ENCODE measurements at places on chromosomes 16 and 17. TPM values are rescaled to one million over a fixed set of nuclear protein-coding genes. Genes with fewer than 3 reads are reported as not detected.

GRCh38 chr17:73489991-73490390 lies 154.3 kb downstream of the SDK2 start:
- H3K4me1 ChIP-seq = peaks cover 10% of the 10 kb centered on the region
- H3K4me3 ChIP-seq = no peak overlapping the region
- DNase-seq = no peak
- H3K27ac ChIP-seq = no peak overlapping the region
- no peaks in the 10 kb centered on the region for H3K27me3 ChIP-seq

DNA sequence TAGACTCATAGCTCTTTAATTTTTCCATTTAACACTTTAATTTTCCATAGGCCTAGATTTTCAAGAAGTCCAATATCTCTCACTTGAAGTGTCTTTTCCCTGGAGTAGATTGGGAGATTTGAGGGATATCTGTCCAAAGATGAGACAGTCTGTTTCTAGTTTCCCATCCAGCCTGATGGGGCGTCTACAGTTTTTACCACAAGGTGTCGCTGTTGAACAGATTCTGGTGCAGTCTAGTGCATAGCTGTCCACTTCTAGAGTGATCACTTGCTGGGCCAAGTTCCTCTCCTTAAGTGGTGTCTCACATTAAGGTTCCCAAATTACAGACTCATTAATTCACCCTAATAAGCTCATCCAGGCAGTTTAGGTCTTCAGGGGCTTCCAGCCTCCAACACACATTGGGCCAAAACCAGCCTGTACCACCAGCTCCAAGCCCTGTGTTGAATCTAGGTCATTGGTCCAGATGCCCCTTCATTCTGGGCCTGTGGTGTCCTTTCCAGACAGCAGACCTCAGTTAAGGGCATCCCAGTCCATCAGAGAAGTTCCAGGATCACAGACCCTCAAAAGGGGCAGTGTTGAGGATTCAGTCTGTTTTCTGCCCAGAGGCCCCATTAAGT lies 9.4 kb downstream of the SNX20 start:
- no peak overlapping the region for H3K27ac ChIP-seq
- no peaks in the 10 kb centered on the region for H3K36me3 ChIP-seq
- H3K27me3 ChIP-seq = no peaks in the 10 kb centered on the region
- H3K4me3 ChIP-seq = no peak overlapping the region
- DNase-seq = peak; percentile 41

GRCh38 chr17:28293994-28294393 lies 25.0 kb upstream of the TMEM97 start:
- H3K4me3 ChIP-seq = no peak overlapping the region
- H3K4me1 ChIP-seq = no peaks in the 10 kb centered on the region
- no peaks in the 10 kb centered on the region for H3K27me3 ChIP-seq
- no peak overlapping the region for H3K27ac ChIP-seq
- H3K36me3 ChIP-seq = no peaks in the 10 kb centered on the region

GRCh38 chr16:17360693-17361122 lies 110.1 kb downstream of the XYLT1 start:
- no peak for DNase-seq
- H3K4me3 ChIP-seq = no peak overlapping the region
- no peaks in the 10 kb centered on the region for H3K36me3 ChIP-seq
- H3K27me3 ChIP-seq = no peaks in the 10 kb centered on the region

Gene GRAPL
- 0.57 TPM for total RNA-seq

DNA sequence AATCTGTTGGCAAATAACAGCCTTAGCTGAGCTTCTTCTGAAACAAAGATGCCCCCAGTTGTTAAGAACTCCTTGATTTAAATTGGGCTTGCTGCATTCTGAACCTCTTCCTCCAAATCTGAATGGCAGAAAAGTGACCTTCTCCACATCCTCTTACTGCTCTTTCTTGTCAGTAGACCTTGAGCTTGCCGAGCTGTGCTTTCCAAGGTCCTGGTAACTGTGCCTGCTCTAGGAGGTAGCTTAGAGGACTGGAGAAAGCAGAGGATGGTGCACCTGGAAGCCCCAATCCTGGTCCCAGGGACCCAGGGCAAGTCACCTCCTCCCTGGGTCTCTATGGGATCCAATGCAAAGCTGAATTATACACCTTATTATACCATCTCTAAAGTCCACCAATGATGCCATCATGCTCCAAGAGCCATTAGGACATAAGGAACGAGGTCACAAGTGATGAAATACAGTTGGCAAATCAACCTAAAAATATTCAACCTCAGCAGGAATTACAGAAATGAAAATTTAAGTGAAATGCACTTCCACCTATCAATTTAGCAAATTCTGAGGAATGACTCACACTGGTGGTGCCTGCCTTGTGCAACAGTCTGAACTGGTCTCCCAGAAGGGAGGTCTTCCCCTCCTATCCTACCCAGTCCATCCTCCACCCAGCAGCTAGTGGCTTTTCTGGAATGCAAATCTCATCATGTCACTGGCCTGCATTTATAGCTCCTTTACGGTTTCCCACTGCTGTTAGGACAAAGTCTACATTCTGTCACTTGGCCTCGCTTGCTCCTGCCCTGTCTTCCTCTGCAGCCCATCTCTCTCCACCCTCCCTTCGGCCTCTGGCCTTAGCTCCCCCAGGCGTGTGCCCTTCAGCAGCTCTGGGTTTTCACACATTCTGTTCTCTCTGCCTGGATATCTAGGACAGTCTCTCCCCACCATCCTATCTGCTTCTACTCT lies 36.6 kb downstream of the TOM1L2 start:
- H3K4me3 ChIP-seq = no peak overlapping the region
- no peaks in the 10 kb centered on the region for H3K27me3 ChIP-seq
- H3K36me3 ChIP-seq = no peaks in the 10 kb centered on the region
- H3K27ac ChIP-seq = no peak overlapping the region

Gene TBC1D3B
- 5.5 TPM for total RNA-seq

Gene ASPHD1
- total RNA-seq = 3.9 TPM

- H3K4me3 ChIP-seq = no peak overlapping the region
- no peaks in the 10 kb centered on the region for H3K36me3 ChIP-seq
- no peak for DNase-seq
- no peak overlapping the region for H3K27ac ChIP-seq
- H3K4me1 ChIP-seq = peaks cover 20% of the 10 kb centered on the region
Observed at GRCh38 chr16:87818533-87819161, 50.7 kb downstream of the SLC7A5 start.

DNA sequence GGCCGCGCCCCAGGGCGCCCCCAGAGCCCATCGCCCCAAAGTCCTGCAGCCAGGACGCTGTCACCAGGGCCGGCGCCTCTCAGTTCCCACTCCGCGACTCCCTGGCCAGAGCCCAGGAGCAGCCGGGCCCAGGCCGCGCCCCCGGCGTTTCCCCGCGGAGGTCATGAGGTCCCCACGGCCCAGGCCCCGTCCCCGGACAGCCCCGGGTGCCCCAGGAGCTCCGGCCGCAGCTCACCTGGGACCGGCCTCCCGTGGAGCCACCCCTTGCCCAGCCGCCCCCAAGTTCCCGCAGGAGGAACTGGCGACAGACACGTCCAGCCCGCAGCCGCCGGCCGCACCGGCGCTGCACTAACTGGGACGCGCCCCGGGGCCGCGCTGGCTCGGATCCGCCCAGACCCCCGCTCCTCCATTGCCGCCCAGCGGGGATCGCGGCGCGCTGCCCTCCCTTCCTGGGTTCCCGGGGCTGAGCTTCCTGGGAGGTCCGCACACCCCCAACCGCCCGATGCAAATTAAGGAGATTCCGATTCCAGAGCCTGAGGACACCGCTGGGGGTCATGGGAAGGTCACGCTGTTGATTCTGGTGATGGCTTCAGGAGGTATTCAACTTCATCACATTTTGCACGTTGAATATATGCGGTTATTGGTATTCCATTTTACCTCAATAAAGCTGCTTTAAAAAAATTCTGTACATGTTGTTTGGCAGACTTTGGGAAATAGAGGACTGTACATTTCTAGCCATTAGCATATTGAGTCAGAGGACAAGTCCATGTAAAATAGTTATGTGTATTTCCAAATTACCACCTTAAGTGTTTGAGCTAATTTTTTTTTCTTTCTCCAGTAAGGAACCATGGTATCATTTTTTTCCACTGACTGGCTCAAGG lies 9.9 kb downstream of the AHSP start:
- peak overlapping the region; percentile 22 for H3K4me3 ChIP-seq
- no peaks in the 10 kb centered on the region for H3K27me3 ChIP-seq
- H3K27ac ChIP-seq = no peak overlapping the region
- no peaks in the 10 kb centered on the region for H3K4me1 ChIP-seq

- H3K27ac ChIP-seq = no peak overlapping the region
- no peaks in the 10 kb centered on the region for H3K36me3 ChIP-seq
- no peaks in the 10 kb centered on the region for H3K4me1 ChIP-seq
- no peak for DNase-seq
- H3K4me3 ChIP-seq = no peak overlapping the region
Observed at GRCh38 chr16:76784530-76784929, 406.5 kb upstream of the MON1B start.

Gene TBX2
- total RNA-seq = 228 TPM

Gene TMEM170A
- total RNA-seq = 29.0 TPM

- no peak overlapping the region for H3K27ac ChIP-seq
- H3K27me3 ChIP-seq = no peaks in the 10 kb centered on the region
- no peak overlapping the region for H3K4me3 ChIP-seq
- DNase-seq = no peak
- no peaks in the 10 kb centered on the region for H3K36me3 ChIP-seq
Observed at GRCh38 chr16:1176280-1176897, 23.5 kb downstream of the CACNA1H start.

- DNase-seq = no peak
- no peaks in the 10 kb centered on the region for H3K27me3 ChIP-seq
- no peaks in the 10 kb centered on the region for H3K36me3 ChIP-seq
Observed at GRCh38 chr17:64177311-64178010, 47.5 kb upstream of the ERN1 start.

DNA sequence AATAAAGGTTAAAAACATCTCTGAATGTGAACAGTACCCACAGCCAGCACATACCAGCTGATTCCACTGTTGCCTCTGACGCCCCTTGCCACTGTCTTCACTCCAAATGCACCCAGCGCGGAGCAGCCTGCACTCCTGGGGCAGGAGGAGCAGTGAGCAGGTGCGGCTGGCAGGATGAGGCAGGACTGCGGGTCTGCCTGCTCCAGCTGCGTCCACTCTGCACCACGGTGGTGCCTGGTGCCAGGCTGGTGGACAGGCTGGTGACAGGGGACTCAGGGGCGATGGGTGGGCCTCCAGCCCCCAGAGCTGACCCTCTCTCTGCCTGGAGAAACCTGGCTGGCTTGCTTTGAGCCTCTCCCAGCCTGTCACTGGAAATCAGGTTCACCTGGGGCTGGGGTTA lies 9.4 kb downstream of the RAB40B start:
- H3K27me3 ChIP-seq = no peaks in the 10 kb centered on the region
- no peak for DNase-seq
- H3K4me3 ChIP-seq = no peak overlapping the region
- no peaks in the 10 kb centered on the region for H3K36me3 ChIP-seq

Gene CENPN
- total RNA-seq = 9.1 TPM

- H3K36me3 ChIP-seq = no peaks in the 10 kb centered on the region
- no peaks in the 10 kb centered on the region for H3K4me1 ChIP-seq
- no peak overlapping the region for H3K27ac ChIP-seq
- no peak for DNase-seq
Observed at GRCh38 chr16:9904526-9904925, 277.7 kb downstream of the GRIN2A start.

Gene TBC1D3H
- not detected for total RNA-seq

- no peak overlapping the region for H3K4me3 ChIP-seq
- no peak overlapping the region for H3K27ac ChIP-seq
- peaks cover 12% of the 10 kb centered on the region for H3K4me1 ChIP-seq
- H3K27me3 ChIP-seq = no peaks in the 10 kb centered on the region
- DNase-seq = peak; percentile 68
Observed at GRCh38 chr16:66858740-66859396, 14.7 kb downstream of the CA7 start.

GRCh38 chr16:4765511-4766474 lies 1.2 kb downstream of the ZNF500 start:
- no peaks in the 10 kb centered on the region for H3K27me3 ChIP-seq
- H3K36me3 ChIP-seq = peaks cover 22% of the 10 kb centered on the region
- H3K27ac ChIP-seq = peak overlapping the region; percentile 74
- no peak for DNase-seq
- H3K4me1 ChIP-seq = peaks cover 4% of the 10 kb centered on the region

Gene RCVRN
- total RNA-seq = not detected

Gene KRT25
- total RNA-seq = not detected

DNA sequence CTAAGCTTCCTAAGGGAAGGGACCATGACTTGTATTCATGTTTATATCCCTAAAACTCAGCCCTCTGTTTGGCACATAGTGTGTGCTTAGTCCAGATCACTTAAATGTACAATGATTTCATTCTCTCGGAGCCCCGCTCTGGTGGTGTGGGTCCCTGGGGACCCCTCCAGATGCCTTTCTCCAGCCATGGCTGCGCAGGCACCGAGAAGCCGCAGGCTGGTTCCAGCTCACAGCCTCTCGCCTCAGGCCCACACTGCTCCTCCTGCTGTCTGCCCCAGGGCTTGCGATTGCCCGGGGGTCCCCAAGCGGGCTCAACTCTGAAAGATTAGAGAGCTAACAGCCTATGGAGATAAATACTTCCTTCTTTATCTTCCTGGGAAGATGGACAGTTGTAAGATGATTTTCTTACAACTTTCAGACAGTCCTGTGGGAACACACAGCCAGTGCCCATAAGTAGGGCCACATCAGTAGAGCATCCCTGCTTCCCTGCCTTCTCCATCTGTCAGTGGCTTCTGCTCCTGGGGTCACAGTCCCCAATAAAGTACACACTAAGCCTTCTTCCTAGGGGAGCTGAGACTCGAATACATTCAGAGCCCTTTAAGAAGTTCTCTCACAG lies 66.2 kb downstream of the CENPV start:
- no peaks in the 10 kb centered on the region for H3K27me3 ChIP-seq
- peak overlapping the region; percentile 96 for H3K27ac ChIP-seq
- peak; percentile 73 for DNase-seq
- H3K4me1 ChIP-seq = peaks cover 27% of the 10 kb centered on the region
- H3K36me3 ChIP-seq = no peaks in the 10 kb centered on the region

GRCh38 chr17:37742116-37742761 lies 2.6 kb downstream of the HNF1B start:
- no peak overlapping the region for H3K27ac ChIP-seq
- peaks cover 97% of the 10 kb centered on the region for H3K27me3 ChIP-seq
- no peak for DNase-seq
- peak overlapping the region; percentile 19 for H3K4me3 ChIP-seq
- H3K4me1 ChIP-seq = peaks cover 9% of the 10 kb centered on the region

GRCh38 chr17:43033948-43034881 lies 9.2 kb downstream of the RND2 start:
- H3K4me1 ChIP-seq = peaks cover 28% of the 10 kb centered on the region
- H3K27ac ChIP-seq = peak overlapping the region; percentile 71
- no peaks in the 10 kb centered on the region for H3K27me3 ChIP-seq
- H3K4me3 ChIP-seq = no peak overlapping the region
- DNase-seq = no peak
- no peaks in the 10 kb centered on the region for H3K36me3 ChIP-seq

- H3K27me3 ChIP-seq = peaks cover 3% of the 10 kb centered on the region
- no peak overlapping the region for H3K4me3 ChIP-seq
- no peak for DNase-seq
Observed at GRCh38 chr17:69716556-69716955, 302.1 kb downstream of the MAP2K6 start.

Gene ACE
- total RNA-seq = 2.1 TPM

- no peak for DNase-seq
- H3K27me3 ChIP-seq = no peaks in the 10 kb centered on the region
- H3K27ac ChIP-seq = no peak overlapping the region
Observed at GRCh38 chr16:25626172-25626571, 65.6 kb upstream of the HS3ST4 start.

All from cardiac muscle cell (in vitro differentiated cells and primary cell).